ENCODE measurements at places on chromosomes 7 and 10.

DNA sequence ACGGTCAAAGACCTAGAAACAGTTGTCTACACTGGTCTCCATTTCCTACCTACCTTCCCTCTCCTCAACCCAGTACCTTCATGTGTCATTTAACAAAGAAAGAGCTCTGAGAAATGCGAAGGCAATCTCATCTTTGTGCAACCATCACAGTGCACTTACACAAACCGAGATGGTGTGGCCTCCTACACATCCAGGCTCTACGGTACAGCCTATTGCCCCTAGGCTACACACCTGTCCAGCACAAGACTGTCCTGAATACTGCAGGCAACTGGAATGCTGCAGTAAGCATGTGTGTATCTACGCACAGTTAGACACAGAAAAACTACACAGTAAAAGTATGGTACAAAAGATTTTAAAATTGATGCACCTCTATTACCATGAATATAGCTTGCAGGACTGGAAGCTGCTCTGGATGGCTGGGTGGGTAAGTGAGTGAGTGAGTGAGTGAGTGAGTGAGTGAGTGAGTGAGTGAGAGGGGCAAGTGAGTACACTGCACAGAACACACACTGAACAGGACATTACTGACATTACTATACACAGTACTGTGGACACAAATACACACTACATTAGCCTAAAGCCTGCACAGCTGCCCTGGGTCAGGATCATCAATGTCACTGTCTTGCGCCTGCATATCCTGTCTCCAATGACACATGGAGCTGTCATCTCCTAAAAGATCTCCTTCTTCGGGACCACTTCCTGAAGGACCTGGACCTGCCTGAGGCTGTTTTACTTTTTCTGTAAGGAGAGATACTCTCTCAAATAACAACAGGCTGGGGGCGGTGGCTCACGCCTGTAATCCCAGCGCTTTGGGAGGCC is 18.5 kb downstream of the ITGB1 start:
- no peak for DNase-seq

GRCh38 chr7:38830826-38831225 is 78.2 kb downstream of the VPS41 start:
- no peak for DNase-seq

- DNase-seq, result no peak
Measured at GRCh38 chr7:18495412-18496340, at the start of gene HDAC9. TSS of gene HDAC9 (plus strand) at chr7:18495749. CDS start at chr7:18496303, 554 bp downstream.

- no peak for DNase-seq
Measured at GRCh38 chr10:76918106-76918505, 719.5 kb downstream of the KCNMA1 start.

DNA sequence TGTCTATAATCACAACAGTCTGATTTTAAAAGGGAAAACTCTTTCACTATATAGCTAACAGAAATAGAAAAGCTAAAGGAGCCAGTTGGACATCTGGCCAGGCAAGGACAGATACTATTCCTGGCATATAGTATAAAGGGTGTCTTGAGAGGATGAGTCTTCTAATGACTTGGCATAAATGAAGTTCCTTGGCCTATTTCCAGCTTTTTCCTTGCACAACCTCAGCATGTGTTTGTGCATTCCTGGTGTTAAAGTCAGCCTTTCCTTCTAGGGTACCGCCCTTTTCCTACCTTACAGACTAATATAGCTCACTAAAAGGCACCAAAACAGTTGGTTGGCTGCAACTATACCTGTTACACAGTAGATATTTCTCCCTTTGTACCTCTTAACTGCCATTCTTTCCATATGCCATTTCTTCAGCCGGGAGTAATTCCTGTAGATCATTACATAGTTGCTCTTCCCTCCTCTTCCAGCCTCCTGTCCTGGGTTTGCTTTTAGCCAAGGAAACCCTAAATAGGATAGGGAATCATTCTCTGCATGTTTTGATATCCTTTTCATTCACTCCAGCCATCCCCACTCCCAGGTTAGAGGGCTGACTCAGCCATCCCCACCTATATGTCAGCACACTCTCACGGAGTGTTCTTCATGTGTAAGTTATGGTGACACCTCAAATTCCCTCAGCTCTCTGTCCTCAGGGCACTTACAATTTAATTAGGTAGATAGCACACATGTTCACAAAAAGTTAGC is 102.1 kb upstream of the MDFIC start:
- DNase-seq, result peak; percentile 72

DNA sequence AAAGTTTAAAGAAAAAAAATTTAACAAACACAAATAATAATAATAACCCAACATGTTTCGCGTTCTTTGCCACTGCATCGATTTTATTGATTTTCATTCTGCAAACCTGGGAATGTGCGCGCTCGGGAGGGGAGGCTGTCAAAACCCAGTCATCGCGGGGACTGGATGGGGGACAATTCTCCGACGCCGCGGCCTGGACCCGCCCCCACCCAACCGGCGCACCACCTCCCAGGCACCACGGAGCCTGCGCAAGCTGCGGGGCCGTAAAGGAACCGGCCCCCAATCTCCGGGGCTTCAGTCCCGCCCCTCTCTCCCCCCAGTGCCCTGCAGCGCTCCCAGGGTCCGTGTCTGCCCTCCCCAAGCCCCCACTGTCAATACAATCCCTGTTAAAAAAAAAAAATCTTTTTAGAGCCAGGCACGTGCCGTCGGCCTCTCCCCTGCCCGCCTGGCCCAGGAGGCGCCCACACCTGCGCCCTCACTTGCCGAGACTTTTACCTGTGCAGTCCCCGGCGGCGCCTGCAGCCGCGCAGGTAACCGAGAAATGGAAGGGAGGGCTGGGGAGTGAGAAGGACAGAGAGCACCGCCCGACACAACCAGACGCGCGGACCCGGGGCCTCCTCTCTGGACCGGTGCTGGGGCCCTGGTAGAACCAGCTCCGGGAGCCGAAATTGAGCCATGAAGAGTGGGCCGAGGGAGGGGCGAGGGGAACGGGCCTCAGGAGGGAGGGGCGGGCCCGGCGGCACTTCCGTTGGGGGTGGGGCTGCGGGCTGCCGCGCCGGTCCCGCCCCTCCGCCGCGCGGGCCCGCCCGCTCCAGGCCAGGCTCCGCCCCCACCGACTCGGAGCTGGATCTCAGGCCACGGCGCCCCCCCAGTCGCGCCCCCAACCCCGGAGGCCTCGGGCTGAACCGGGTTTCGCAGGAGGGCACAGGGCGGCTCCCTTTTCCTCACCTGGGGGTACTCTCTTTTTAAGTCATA is 7.6 kb upstream of the ZNF503 start:
- DNase-seq, result no peak

GRCh38 chr7:52005613-52006012 is 689.0 kb upstream of the COBL start:
- DNase-seq, result no peak

DNA sequence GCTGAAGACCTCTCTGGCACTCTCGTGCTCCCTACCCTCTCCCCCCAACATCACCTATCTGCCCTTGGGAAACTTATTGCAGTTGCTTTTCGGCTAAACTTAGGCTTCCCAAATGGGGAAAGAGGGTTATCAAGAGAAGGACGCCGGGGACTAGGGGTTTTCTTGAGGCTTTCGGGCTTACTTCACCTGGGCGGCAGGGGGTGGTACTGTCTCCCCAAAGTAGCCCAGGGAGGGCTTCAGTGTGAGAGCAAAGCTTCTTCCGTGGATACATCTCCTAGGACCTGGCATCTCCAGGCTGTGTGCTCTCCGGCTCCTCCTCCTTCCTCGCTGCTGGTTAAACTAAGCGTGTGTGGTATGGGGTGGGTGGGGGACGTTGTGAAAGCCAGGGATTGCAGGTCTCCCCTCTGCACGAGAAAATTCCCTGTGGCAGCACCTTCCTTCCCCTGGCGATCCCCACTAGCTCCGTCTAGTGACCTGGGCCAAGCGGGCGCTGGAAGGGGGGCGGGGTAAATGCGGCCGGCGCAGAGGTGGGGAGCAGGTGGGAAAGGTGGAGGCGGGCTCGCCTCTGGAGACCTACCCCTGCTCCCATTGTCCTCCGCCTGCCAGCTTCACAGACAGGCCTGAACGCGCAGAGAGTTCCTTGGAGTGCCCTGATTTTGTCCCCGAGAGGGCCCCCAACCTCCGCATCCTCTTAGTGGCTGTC is 1.1 kb downstream of the PLXDC2 start:
- DNase-seq, result peak; percentile 88

DNA sequence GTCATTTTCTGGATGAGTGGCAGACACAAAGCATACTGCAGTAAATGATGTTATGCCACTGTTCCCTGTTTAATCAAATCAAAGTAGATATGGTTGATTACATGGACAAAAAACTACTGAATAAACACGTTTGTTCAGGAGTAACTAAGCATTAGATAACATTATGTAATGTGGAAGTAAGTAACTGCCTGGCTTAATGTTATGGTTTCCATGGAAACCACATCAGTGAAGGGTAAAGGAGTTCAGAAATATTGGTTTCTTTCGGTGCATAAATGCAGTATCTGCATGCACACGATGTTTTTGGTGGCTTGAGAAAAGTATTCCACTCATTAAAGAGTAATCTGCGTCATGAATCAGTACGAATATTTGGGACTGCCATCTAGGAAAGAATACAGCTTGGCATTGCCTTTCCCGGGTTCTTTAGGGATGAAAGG is 131.3 kb upstream of the PRKCQ start:
- DNase-seq, result no peak

DNA sequence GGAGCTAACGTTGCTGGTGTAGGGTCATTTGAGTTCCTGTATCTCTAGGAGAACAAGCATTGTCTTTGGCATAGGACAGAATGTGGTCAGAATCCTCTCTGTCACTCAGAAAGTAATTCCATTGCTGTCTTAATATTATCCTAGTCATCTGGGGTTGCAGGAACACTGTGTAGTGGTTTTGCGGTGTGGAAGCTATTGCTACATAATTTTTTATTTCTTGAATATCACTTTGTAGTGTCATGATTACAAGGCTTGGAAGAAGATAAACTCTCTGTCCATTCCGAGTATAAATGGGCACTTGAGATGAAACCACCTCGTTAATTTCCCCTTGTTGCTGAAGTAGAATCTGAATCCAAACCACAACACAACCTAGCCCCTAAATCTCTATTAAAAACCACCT is 919.2 kb downstream of the LRMDA start:
- DNase-seq, result no peak

- DNase-seq, result no peak
Measured at GRCh38 chr10:5595994-5596471, 70.4 kb downstream of the ASB13 start.

DNA sequence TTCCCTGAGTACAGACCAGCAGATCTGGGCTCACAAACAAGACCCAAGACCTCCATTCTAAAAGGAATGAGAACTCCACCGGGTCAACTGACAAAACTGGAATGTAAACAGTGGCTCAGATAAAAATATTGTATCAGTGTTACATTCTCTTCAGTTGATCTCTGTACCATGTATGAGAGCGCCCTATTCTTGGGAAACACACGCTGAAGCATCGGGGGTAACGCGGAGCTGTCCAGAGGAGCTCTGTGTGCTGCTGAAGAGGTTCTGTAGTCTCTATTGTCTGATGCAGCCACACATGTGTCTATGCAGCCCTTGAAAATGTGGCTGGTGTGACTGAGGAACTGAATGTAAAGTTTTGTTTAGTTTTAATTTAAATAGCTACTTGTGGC is 39.7 kb downstream of the HIPK2 start:
- DNase-seq, result no peak

- peak; percentile 57 for DNase-seq
Measured at GRCh38 chr10:6071181-6072175, 9.3 kb upstream of the IL2RA start.

- DNase-seq, result no peak
Measured at GRCh38 chr7:214410-215212, 22.2 kb downstream of the FAM20C start.

GRCh38 chr7:148919859-148920258 is 35.8 kb upstream of the EZH2 start:
- no peak for DNase-seq

GRCh38 chr10:95820363-95820762 is 64.4 kb downstream of the ENTPD1 start:
- DNase-seq, result no peak

GRCh38 chr7:45404622-45405021 is 169.5 kb upstream of the ADCY1 start:
- DNase-seq, result no peak
